Esophagus squamous epithelium (tissue), 5 donors: ENCODE measurements at places on chromosomes 6 and 20.

DNA sequence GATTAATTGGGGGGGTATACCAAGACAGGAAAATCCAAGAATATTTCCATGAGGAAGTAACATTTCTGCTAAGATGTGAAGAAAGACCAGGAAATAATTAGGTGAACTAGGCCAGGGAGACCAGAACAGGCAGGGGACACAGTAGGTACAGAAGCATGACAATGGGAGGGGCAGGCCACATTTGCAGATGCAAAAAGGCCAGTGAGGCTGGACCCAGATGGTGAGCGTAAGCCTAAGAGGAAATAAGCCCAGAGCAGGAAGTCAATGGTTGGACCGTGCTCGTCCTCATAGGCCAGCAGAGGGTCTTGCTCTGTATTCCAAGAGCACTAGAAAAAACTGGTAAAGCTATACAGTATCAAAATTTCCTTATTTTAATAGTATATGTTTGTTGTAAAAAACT lies 9.4 kb downstream of the CEP162 start:
- H3K27ac ChIP-seq, result no peak overlapping the region
- no peak overlapping the region for H3K4me3 ChIP-seq
- no peak for DNase-seq
- no peaks in the 10 kb centered on the region for H3K36me3 ChIP-seq
- H3K4me1 ChIP-seq, result no peaks in the 10 kb centered on the region

- H3K4me3 ChIP-seq, result no peak overlapping the region
- DNase-seq, result no peak
- no peaks in the 10 kb centered on the region for H3K4me1 ChIP-seq
- H3K36me3 ChIP-seq, result no peaks in the 10 kb centered on the region
- H3K27ac ChIP-seq, result no peak overlapping the region
- no peaks in the 10 kb centered on the region for H3K27me3 ChIP-seq
Measured at GRCh38 chr6:121794630-121795029, 359.2 kb downstream of the GJA1 start.

- H3K36me3 ChIP-seq, result no peaks in the 10 kb centered on the region
- no peaks in the 10 kb centered on the region for H3K27me3 ChIP-seq
- no peaks in the 10 kb centered on the region for H3K4me1 ChIP-seq
- no peak overlapping the region for H3K4me3 ChIP-seq
- DNase-seq, result no peak
Measured at GRCh38 chr20:7136886-7137285, 369.4 kb downstream of the BMP2 start.

DNA sequence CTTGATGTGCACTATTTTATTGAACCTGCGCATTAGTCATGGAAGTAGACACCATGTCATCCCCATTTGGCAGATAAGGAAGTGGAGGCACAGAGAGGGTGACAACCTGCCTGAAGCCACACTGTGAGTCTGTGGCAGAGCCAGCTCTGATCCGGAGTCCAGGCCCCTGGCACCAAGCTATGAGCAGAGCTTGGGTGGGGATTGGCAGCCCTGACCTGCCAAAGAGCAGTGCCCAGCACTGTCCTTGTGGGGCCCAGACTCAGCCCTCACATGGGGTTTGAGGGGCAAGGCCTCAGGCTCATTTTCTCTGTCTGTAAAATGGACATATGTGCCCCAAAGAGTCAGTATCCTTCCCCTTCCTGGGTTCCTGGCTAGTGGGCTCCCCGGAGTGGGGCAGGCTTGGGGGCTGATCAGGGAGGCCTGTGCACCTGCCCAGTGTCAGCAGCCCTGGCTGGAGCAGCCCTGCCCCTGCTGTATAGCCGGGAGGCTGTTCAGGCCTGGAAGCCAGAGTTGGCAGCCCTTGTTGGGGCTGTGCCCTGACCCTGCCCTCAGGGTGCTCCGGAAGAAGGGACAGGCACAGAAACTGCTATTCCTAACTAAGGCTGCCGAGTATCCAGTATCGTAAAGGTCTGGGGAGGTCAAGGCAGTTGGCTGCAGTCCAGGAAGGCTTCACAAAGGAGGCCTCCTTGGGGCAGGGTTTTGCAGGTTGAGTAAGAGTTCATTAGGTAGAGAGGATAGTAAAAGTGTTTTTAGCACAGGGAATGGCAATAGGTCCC lies 38.7 kb downstream of the TGM2 start:
- no peaks in the 10 kb centered on the region for H3K36me3 ChIP-seq
- no peak overlapping the region for H3K4me3 ChIP-seq
- peaks cover 6% of the 10 kb centered on the region for H3K4me1 ChIP-seq

- no peaks in the 10 kb centered on the region for H3K4me1 ChIP-seq
- DNase-seq, result no peak
- H3K27me3 ChIP-seq, result no peaks in the 10 kb centered on the region
- no peak overlapping the region for H3K4me3 ChIP-seq
Measured at GRCh38 chr6:160285541-160286105, 27.0 kb upstream of the SLC22A2 start.

DNA sequence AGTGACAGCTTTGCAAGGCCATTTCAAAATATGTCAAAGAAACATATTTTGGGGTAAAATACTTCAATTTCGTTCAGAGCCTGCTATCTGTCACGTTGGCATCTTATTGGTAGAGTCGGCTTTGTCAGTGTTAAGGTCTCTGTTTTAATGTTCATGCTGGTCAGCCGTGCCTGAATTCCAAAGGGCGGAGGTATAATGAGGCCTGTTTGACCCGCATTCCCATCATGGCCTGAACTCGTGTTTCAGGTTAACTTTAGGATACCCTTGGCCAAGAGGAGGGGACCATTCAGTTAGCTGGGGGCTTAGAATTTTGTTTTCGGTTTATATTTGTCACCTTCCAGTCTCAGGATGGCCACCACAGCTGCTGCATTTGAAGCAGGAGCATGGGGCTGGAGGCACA lies 236.4 kb downstream of the NFATC2 start:
- no peak overlapping the region for H3K27ac ChIP-seq
- H3K4me1 ChIP-seq, result no peaks in the 10 kb centered on the region
- no peaks in the 10 kb centered on the region for H3K27me3 ChIP-seq

DNA sequence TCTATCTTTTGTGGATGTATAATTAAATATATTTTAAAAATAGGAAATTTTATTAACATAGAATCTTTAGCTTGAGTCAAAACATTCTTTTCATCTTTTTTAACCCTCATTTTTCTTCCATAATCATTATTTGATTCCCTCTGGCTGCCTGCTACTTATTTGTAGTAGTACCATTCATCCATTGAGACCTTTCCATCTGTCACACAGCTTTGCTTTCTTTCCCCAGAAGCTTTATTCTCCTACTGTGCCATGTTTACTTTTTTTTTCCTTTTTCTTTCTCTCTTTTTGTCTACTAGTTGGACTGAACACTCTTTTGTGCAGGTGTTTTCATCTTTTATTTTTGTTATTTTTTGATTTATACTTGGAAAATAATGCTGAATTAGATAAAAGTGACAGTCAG lies 522.6 kb upstream of the MMS22L start:
- no peak overlapping the region for H3K27ac ChIP-seq
- H3K4me1 ChIP-seq, result no peaks in the 10 kb centered on the region
- no peak for DNase-seq
- H3K36me3 ChIP-seq, result no peaks in the 10 kb centered on the region
- H3K4me3 ChIP-seq, result no peak overlapping the region

- H3K4me3 ChIP-seq, result no peak overlapping the region
- H3K4me1 ChIP-seq, result no peaks in the 10 kb centered on the region
- H3K27ac ChIP-seq, result no peak overlapping the region
- no peaks in the 10 kb centered on the region for H3K27me3 ChIP-seq
- DNase-seq, result no peak
Measured at GRCh38 chr20:5463007-5463686, 146.4 kb upstream of the PROKR2 start.

GRCh38 chr20:10271494-10272219 lies 53.0 kb downstream of the SNAP25 start:
- H3K4me3 ChIP-seq, result no peak overlapping the region
- no peak overlapping the region for H3K27ac ChIP-seq
- no peaks in the 10 kb centered on the region for H3K4me1 ChIP-seq
- DNase-seq, result no peak
